ENCODE measurements at places on chromosomes 3 and 15.

- DNase-seq: no peak
Observed at GRCh38 chr3:60217156-60217911, 1033.9 kb downstream of the FHIT start.

DNA sequence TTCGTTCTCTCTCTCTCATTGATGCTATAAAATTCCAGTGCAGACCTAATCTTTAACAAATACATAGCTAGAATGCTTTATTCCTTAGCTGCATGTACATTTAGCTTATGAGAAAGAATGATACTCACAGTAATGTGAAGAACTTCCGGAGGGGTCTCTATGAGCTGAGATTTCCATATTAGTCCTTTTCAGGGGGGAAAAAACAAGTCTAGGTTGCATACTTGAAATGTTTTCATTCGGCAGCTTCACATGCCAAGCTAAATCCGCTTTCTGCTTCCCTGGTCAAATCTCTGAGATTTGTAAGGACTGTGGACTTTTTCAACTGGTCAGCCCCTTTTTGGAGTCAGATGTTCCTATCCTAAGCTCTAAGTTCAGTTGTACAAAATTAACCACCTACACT, 111.5 kb upstream of the COL8A1 start:
- DNase-seq: no peak

DNA sequence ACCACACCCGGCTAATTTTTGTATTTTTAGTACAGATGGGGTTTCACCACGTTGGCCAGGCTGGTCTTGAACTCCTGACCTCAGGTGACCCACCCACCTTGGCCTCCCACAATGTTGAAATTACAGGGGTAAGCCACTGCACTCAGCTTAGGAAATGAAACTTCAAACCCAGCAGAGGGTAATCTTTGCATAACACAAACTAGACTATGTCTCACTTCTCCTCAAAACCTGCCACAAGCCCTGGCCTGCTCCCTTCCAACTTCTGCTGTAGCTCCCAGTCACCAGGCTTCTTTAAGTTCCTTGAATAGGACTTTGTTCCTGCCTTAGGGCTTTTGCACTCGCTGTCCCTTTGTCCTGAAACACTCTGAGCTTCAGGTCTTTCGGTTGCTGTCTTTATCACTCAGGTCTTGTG, 39.2 kb upstream of the SEMA4B start:
- DNase-seq: no peak

GRCh38 chr3:192855434-192855833, 62.2 kb downstream of the MB21D2 start:
- DNase-seq: no peak

DNA sequence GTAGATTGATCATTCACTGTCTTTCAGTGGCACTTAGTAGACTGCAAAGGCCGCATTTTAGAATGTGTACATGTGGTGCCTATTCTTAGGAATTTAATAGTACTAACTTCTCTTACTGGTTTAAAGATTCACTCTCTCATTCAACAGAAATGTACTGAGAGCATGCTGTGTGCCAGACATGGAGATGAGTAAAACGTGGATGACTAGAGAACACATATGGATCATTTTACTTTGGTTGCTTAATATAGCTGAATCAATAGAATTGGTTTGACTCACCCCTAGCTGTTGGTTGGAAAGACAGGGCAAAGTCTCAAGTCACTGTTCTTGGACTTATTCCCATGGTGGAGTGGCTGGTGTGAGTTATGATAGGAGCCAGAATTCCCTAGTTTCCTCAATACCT, 109.1 kb upstream of the TNFAIP8L3 start:
- DNase-seq: no peak

DNA sequence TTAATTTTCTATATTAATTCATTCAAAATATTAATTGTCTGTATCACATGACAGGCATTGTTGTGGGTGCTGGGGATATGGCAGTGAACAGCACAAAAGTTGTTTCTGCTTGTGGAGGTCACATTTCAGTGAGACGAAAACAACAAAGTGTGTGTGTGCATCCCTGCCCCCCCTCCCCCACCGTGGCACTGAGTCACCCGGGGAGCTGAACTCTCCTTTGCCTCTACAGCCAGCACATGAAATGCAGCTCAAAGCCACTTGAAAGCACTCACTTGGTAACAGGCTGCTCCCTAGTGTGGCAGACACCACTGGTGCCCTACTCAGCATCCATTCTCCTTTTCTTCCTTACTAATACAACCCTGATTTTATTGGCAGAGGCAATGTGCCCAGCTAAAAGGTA, 16.9 kb upstream of the SCAMP5 start:
- DNase-seq: peak; percentile 53

GRCh38 chr3:159766563-159767185, 222.0 kb upstream of the IL12A start:
- no peak for DNase-seq

- peak; percentile 77 for DNase-seq
Observed at GRCh38 chr15:76987896-76988860, 6.7 kb upstream of the PSTPIP1 start.

GRCh38 chr15:100227781-100228180, 114.0 kb downstream of the ADAMTS17 start:
- no peak for DNase-seq

DNA sequence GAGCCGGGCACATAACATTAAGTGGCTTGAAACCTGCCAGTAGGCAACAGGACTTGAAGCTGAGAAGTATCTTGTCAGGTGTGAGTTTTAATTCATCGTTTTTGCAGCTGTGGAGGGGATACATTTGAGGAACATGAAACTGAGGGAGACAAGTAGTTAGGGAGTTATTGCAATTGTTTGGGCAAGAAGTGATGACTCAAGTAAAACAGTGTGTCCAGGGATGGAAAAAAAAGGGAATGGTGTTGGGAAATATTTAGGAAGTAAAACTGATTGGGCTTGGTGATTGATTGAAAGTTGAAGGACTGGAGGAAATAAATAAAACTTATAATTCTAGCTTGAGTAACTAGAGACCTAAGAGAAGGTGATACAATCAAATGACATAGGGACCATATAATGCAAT, 85.5 kb downstream of the NCEH1 start:
- DNase-seq: no peak

- no peak for DNase-seq
Observed at GRCh38 chr15:23566071-23566554, 639 bp downstream of the MKRN3 start.

Data from stimulated activated CD4-positive, alpha-beta T cell treated with anti-CD3 and anti-CD28 coated beads, TNF-alpha, amount 100 ng/mL, for 24 hours (primary cell).